ENCODE measurements at places on chromosomes 6 and 20. TPM values are rescaled to one million over a fixed set of nuclear protein-coding genes. Genes with fewer than 3 reads are reported as not detected.

The ABHD16B gene
- not detected for total RNA-seq

The OR12D3 gene
- not detected for total RNA-seq

The TPMT gene
- 14.4 TPM for total RNA-seq

The LY6G6F gene
- total RNA-seq, result not detected

The SLC17A3 gene
- total RNA-seq, result not detected

The GPR6 gene
- total RNA-seq, result not detected

The MCHR2 gene
- not detected for total RNA-seq

The TFAP2A gene
- total RNA-seq, result 86.8 TPM

The OXT gene
- total RNA-seq, result not detected

- H3K27ac ChIP-seq, result no peak overlapping the region
- peaks cover 5% of the 10 kb centered on the region for H3K27me3 ChIP-seq
- peaks cover 3% of the 10 kb centered on the region for H3K4me1 ChIP-seq
- no peak for DNase-seq
- H3K4me3 ChIP-seq, result no peak overlapping the region
- H3K36me3 ChIP-seq, result no peaks in the 10 kb centered on the region
These were observed 85.3 kb upstream of the AKAP12 start for GRCh38 chr6:151154418-151154817.

GRCh38 chr20:57013741-57014140 is 252.7 kb downstream of the BMP7 start:
- no peak overlapping the region for H3K4me3 ChIP-seq
- H3K27ac ChIP-seq, result no peak overlapping the region
- no peaks in the 10 kb centered on the region for H3K36me3 ChIP-seq
- H3K4me1 ChIP-seq, result peaks cover 6% of the 10 kb centered on the region
- peaks cover 32% of the 10 kb centered on the region for H3K27me3 ChIP-seq

GRCh38 chr20:40305303-40305702 is 383.7 kb downstream of the MAFB start:
- H3K4me3 ChIP-seq, result no peak overlapping the region
- no peaks in the 10 kb centered on the region for H3K4me1 ChIP-seq
- no peak overlapping the region for H3K27ac ChIP-seq
- no peaks in the 10 kb centered on the region for H3K36me3 ChIP-seq
- no peak for DNase-seq

GRCh38 chr20:48298851-48299484 is 513.7 kb upstream of the SULF2 start:
- no peak for DNase-seq
- H3K4me1 ChIP-seq, result peaks cover 27% of the 10 kb centered on the region
- no peak overlapping the region for H3K4me3 ChIP-seq
- H3K27ac ChIP-seq, result no peak overlapping the region
- no peaks in the 10 kb centered on the region for H3K36me3 ChIP-seq

DNA sequence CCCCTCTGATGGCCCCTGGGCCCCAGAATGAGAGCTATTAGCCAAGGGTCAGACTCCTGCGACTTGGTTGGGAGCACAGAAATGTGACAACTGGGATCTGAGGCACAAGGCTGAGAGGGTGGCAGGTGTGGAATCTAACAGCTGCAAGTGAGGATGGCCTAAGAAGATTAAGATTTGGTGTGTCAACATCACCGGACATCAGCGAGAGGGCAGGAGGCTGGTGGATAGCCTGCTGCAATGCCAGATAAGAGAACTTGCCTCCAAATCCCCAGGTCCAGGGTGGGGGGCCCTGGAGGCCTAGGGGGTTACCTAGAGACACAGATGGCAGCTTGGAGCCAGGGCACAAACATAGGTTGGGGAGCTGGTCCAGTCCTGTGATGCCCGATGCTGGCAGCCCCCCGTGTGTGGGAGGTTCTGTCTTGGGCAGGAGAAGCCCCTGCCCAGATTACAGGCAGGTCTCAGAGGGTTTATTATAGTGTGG is 155.8 kb downstream of the GRM4 start:
- DNase-seq, result peak; percentile 37
- H3K4me1 ChIP-seq, result peaks cover under 1% of the 10 kb centered on the region
- peaks cover 12% of the 10 kb centered on the region for H3K27me3 ChIP-seq
- H3K27ac ChIP-seq, result no peak overlapping the region
- no peaks in the 10 kb centered on the region for H3K36me3 ChIP-seq

GRCh38 chr20:53104884-53105283 is 132.7 kb downstream of the TSHZ2 start:
- H3K27ac ChIP-seq, result no peak overlapping the region
- no peak for DNase-seq
- no peaks in the 10 kb centered on the region for H3K27me3 ChIP-seq
- peaks cover 15% of the 10 kb centered on the region for H3K4me1 ChIP-seq
- no peak overlapping the region for H3K4me3 ChIP-seq

DNA sequence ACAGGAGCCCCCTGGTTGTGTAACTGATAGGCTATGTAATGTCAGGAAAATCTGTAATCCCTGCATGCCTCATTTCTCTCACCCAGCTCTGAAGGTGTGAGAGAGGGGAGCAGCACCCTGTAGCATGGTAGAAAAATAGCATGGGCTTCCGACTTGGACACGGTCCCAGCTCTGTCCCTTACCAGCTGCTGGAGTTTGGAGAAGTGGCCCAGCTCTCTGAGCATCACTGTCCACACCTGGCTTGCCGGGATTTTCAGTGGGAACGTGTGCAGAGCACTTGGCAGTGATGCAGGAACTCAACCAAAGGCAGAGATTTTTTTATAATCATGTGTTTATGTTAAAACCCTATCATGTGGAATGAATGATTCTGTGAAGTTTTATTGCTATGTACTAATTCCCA is 34.6 kb downstream of the STK35 start:
- no peak overlapping the region for H3K27ac ChIP-seq
- no peak overlapping the region for H3K4me3 ChIP-seq
- H3K4me1 ChIP-seq, result peaks cover 68% of the 10 kb centered on the region

DNA sequence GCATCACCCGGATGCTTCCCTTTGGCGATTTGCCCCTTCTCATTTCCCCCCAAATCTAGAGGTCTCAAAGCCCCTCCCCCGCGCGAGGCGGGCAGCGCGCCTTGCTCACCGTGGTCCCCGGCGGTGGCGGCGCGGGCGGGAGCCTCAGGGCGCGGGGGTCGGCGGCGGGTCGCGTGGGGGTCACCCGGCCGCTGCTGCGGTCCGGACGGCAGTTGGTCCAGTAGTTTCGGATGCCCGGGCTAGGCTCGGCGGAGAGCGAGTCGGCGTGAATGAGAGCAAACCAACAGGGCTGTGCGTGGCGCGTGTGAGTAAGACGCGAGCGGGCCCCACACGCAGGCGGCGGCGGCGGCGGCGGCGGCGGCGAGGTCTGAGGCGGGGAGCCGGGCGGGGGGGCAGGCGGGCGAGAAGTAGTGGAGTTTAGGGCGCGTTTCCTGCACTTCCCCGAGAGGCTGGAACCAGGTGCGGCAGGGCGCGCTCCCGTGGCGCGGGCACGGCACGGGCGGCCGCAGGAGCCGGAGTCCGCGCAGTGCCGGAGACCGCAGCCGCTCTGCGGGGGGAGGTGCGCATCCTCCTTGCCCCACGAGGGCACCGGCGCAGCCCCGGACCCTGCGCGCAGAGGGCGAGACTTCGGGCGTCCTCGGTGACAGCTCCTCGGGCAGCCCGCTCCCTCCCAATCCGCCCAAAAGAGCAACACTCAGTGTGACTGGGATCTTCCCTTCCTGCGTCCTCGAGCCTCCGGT is 567 bp downstream of the HS3ST5 start:
- H3K4me1 ChIP-seq, result peaks cover 25% of the 10 kb centered on the region
- H3K4me3 ChIP-seq, result peak overlapping the region; percentile 58
- H3K36me3 ChIP-seq, result no peaks in the 10 kb centered on the region
- H3K27me3 ChIP-seq, result peaks cover 47% of the 10 kb centered on the region
- DNase-seq, result no peak

DNA sequence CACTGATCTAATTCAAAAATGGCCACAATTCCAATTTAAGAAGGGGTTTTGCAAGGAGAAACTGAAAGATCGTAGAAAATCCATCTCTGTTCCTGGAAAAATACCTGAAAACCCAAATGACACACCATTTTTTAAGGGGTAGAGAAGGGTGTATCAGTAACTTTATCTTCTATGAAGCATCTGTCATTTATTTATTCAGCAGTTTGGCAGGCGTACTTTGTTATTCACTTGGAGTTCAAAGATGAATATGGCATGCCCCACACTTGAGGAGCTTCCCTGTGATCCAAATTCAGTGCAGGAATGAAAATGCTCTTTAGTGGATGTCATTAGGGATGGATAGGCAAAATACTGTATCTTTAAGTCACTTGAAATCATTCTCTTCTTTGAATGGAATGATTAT is 7.2 kb downstream of the HINT3 start:
- H3K27me3 ChIP-seq, result no peaks in the 10 kb centered on the region
- H3K36me3 ChIP-seq, result peaks cover 14% of the 10 kb centered on the region
- no peak for DNase-seq
- no peak overlapping the region for H3K27ac ChIP-seq

GRCh38 chr20:31863296-31864085 is 6.8 kb downstream of the DUSP15 start:
- no peaks in the 10 kb centered on the region for H3K36me3 ChIP-seq
- H3K27me3 ChIP-seq, result peaks cover 12% of the 10 kb centered on the region
- no peak overlapping the region for H3K4me3 ChIP-seq
- H3K27ac ChIP-seq, result no peak overlapping the region

DNA sequence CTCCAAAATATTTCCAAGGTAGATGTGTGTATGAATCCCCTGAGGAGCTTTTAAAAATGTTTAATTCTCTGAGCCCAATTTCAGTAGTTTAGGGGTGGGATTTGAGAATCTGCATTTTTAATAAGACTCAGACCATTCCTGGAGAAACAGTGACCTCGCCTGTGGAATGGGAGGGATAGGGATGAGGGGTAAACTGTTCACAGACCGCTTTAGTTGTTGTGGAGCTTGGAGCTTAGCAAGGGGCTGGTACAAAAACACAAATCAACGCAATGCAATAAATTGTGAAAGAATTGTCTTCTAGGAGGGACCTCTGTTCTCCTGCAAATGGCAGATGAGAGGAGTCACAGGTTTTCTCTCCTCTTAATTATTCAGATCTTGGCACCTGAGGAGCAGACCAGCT is 239.3 kb upstream of the SULF2 start:
- no peak for DNase-seq
- peaks cover 8% of the 10 kb centered on the region for H3K27me3 ChIP-seq
- no peak overlapping the region for H3K4me3 ChIP-seq
- no peaks in the 10 kb centered on the region for H3K36me3 ChIP-seq
- H3K4me1 ChIP-seq, result peaks cover 8% of the 10 kb centered on the region

GRCh38 chr20:19867074-19867473 is 109.0 kb downstream of the RIN2 start:
- no peaks in the 10 kb centered on the region for H3K27me3 ChIP-seq
- no peak for DNase-seq
- H3K4me1 ChIP-seq, result no peaks in the 10 kb centered on the region
- no peak overlapping the region for H3K4me3 ChIP-seq
- H3K27ac ChIP-seq, result no peak overlapping the region

DNA sequence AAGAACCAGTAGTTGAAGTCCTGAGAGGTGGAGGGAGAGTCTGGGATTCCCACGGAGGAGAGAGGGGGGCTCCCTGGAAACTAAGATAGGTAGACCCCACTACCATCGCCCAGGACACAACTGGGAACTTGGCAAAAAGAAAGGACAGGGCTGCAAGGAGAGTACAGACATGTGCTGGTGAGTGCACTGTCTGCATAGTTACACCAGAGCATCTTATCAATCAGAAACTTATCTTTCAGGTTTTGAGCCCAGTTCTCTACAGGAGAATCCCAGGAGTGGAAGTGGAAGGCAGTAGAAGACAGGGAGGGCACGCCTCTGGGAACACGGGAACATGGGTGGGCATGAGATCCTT is 12.2 kb downstream of the NFKBIL1 start:
- peaks cover 41% of the 10 kb centered on the region for H3K36me3 ChIP-seq
- H3K4me3 ChIP-seq, result no peak overlapping the region
- peaks cover 29% of the 10 kb centered on the region for H3K4me1 ChIP-seq
- no peaks in the 10 kb centered on the region for H3K27me3 ChIP-seq
- DNase-seq, result no peak

GRCh38 chr20:45206725-45207124 is at the start of gene SEMG1:
Gene SEMG1 (plus strand): TSS chr20:45207033. CDS start chr20:45207054, 21 bp downstream.
- H3K27ac ChIP-seq, result no peak within 1 kb of the TSS
- no peaks in the 10 kb centered on the region for H3K36me3 ChIP-seq
- H3K4me1 ChIP-seq, result no peaks in the 10 kb centered on the region
- no peak for DNase-seq
- H3K27me3 ChIP-seq, result peaks cover 7% of the 10 kb centered on the region

DNA sequence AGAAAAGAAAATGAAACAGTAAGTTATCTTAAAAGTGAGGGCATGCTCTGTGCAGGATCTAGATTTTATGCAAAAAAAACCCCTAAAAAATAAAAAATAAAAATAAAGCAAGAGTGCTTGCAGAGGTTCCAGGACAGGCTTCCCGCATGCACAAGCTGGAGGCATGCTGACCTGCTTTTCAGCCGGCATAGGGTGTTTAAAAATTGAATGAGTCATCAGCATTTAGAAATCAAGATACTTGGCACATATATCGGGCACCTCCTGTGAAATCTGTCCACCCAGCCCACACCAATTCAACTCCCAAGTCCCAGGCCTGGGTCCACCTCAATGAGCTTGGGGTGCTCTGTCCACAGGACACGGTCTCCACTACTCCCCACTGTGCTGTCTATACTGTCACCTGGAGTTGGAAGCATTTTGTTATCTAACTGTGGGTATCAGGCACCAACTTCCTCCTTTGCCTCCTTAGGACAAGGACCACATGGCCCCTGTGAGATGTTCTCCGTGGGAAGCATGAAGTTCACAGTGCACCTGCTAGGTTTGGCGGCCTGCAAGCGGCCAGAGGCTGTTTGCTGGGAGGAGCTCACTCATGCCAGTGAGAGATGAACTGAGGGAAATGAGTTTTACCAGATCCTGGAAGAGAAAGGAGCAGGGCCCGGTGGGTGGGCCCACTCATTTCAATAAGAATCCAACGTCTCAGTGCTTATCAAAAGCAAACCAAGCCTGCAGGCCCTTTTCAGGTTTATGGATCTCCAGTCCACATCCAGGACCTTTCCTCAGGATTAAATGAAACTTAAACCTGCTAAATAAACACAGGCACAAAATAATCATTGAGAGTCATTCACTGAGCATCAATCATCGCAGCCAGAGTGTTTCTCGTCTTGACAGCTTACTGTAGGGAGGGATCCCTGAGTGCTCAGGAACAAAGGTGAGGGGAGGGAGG is 121.1 kb downstream of the FOXA2 start:
- peaks cover 16% of the 10 kb centered on the region for H3K27me3 ChIP-seq
- DNase-seq, result no peak
- no peak overlapping the region for H3K4me3 ChIP-seq
- no peak overlapping the region for H3K27ac ChIP-seq

GRCh38 chr20:25023356-25023755 is 30.8 kb upstream of the APMAP start:
- peak; percentile 68 for DNase-seq
- H3K27ac ChIP-seq, result no peak overlapping the region
- peaks cover 14% of the 10 kb centered on the region for H3K36me3 ChIP-seq
- H3K27me3 ChIP-seq, result no peaks in the 10 kb centered on the region

GRCh38 chr6:90144928-90145555 is 151.6 kb downstream of the BACH2 start:
- H3K27me3 ChIP-seq, result no peaks in the 10 kb centered on the region
- DNase-seq, result no peak
- no peaks in the 10 kb centered on the region for H3K4me1 ChIP-seq
- no peak overlapping the region for H3K4me3 ChIP-seq

Data from suprapubic skin (tissue), 4 donors.